Activated CD4-positive, alpha-beta T cell treated with anti-CD3 and anti-CD28 coated beads, Interleukin-2, amount 50 U/mL, for 4 hours (primary cell): ENCODE measurements at places on chromosomes 2 and 18.
A peak's percentile ranks its signal among the peaks of the same experiment; 100 is the strongest.

- no peak for DNase-seq
These were observed 39.2 kb downstream of the STAT1 start for GRCh38 chr2:190974629-190975361.

DNA sequence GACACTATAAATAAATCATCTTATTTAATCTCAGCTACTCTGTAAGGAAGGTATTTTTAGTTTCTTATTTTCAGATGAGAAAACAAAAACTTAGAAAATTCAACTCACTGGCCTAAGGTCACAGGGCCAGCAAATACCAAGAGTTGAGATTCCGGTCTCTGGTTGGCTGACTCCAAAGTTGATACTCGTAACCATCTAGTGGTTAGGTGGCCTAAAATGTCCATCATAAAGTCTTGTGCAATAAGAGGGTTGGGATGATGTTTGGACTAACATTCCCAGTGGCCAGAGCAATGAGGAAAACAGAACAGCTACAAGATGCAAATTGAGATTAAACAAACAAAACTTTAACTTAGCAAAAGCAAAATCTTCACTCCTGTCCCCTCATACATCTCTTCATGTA lies 360.3 kb downstream of the FIGN start:
- no peak for DNase-seq

DNA sequence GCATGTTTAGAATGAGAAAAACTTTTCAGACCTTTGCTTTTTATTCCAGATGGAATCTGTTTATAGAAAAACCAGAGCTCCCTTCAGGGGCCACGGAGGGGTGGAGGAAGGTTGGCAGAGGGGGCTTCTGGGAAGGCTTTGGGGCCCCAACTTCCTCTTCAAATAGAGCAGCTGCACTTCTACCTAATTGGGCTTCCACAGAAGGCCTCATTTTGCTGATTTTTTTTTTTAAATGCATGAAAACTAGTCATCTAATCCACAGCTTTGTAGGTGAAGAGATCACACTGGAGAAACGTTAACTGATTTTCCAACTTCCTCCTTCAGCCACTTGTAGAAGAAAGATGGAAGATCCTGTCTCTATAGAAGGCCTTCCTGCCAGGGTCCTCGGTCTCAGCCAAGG lies 181.8 kb downstream of the BCL11A start:
- no peak for DNase-seq

- no peak for DNase-seq
These were observed 75.6 kb upstream of the STAM2 start for GRCh38 chr2:152251211-152251610.

- no peak for DNase-seq
These were observed 52.3 kb upstream of the ZNF516 start for GRCh38 chr18:76547296-76547695.

DNA sequence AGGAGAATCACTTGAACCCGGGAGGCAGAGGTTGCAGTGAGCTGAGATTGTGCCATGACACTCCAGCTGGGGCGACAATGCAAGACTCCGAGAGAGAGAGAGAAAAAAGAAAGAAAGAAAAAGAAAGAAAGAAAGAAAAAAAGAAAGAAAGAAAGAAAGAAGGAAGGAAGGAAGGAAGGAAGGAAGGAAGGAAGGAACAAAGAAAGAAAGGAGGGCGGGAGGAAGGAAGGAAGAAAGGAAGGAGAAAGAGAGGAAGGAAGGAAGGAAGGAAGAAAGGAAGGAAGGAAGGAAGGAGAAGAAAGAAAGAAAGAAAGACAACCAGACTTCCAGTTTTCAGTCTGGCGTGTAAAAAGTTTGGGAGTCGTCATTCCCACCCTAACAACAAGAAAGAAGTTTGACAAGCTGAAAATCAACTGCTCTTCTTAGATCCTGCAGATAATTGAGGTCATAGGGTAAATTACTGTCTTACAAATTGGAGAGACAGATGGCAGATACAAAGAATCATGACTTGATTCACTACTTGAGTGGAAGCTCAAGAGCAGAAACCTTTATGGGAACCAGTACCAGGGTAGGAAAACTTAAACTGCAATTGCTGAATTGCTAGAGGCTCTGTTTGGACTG lies 15.1 kb upstream of the CYP27C1 start:
- DNase-seq, result no peak

- DNase-seq, result no peak
These were observed 85.9 kb downstream of the CERKL start for GRCh38 chr2:181570833-181571661.

GRCh38 chr2:74406035-74406434 lies 15.4 kb downstream of the C2orf81 start:
- no peak for DNase-seq

DNA sequence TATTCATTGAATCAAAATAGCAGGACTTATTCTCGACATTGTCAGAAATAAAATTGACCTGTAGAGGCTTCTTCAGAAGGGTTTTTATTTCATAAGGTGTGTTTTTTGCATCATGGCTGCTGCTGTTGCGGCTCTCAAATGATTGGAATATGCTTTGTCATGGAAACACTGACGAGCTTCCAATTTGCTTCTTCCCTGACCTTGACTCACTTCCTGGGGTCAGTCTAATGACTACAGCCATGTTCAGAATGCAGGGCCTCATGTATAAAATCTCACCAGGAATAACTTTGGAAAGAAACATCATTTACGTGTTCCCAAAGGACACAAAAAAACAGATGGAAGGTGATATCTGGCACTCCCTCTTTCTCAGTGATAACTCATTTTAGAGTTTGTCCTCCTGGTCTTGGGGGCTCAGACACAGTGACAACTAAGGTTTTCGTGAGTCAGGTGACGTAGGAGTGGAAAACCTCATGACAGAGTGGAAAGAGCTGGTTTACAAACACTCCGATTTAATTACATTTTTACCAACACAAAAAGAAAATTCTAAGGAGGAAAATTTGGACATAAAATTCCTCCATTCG lies 467.0 kb upstream of the RAB12 start:
- DNase-seq, result no peak

- no peak for DNase-seq
These were observed 1465.6 kb upstream of the ZEB2 start for GRCh38 chr2:145985517-145985916.

GRCh38 chr2:19362755-19363473 lies 4.5 kb upstream of the OSR1 start:
- peak; percentile 22 for DNase-seq

- no peak for DNase-seq
These were observed 245.0 kb downstream of the MTX2 start for GRCh38 chr2:176514276-176514675.

DNA sequence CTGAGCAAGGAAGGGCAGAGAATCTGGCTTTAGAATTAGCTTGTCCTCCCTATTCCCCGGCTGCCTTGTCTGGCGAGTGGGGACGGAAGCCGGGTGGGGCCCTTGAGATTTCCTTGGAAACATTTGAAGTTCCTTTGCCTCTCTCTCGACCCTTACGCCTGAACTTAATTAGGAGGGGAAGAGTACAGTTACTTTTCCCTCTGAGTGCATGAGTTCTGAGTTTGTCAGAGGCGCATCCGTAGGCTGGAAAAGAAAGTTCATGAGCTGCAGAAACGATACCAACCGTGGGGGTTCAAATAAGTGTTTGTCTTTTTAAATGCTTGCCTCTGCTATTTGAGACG lies 468 bp downstream of the PIKFYVE start:
- no peak for DNase-seq

- DNase-seq, result no peak
These were observed 270.7 kb downstream of the PIEZO2 start for GRCh38 chr18:10878703-10879102.

DNA sequence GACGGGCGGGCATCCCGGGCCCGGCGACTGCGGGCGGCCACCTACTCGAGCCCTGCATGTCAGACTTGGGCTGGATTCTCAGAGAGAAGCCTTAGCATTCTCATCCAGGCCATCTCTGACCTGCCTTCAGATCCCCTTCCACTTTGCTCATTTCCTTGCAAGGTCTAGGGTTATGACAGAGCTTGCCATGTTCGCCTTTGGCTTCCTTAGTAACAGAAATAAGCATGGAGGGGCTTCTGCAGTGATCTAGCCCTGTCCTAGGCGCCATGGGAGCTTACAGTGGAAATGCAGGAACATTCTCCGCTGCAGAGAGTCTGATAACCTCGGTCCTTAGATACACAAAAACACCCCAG lies 632 bp upstream of the ACVR1 start:
- no peak for DNase-seq

DNA sequence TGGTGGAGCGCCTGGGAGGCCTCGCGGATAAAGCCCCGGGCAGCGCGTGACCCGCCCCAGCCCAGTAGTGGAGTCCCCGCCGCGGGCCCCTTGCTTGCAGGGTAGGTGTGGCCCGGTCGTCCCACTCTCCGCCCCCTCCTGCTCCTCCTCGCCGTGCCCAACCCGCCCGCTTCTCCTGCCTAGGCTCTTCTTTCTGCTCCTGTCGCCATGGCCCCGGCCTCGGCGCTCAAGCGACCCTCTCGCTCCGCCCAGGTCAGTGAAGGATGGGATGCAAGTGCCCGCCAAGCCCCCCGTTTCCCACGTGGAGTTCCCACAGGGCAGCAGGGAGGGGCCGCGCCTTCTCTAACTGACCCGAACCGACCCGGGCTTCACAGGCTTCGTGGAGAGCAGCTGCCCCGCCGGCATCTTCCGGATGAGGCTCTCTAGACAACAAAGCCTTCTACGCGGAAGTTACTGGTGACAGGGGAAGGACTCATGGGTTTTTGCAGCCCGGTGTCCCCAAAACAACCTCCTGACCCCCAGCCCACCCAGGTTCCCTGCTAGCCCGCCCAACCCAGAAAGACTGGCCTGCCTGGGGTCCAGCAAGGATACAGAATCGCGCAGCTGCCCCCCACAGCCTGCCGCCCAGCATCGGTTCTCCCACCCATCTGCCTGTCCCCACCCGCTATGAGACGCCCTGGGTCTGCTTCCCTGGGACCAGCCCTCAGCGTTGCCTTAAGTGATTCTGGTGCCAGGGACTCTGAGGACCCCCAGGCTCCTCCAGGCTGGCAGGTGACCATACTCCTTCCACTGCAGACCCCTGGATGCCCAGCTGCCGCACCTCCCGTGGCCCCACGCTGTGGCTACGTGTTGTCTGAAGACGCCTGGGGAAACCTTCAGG lies 32.8 kb downstream of the TTC32 start:
- peak; percentile 55 for DNase-seq

GRCh38 chr18:9454061-9454703 lies 21.1 kb upstream of the RALBP1 start:
- DNase-seq, result no peak

DNA sequence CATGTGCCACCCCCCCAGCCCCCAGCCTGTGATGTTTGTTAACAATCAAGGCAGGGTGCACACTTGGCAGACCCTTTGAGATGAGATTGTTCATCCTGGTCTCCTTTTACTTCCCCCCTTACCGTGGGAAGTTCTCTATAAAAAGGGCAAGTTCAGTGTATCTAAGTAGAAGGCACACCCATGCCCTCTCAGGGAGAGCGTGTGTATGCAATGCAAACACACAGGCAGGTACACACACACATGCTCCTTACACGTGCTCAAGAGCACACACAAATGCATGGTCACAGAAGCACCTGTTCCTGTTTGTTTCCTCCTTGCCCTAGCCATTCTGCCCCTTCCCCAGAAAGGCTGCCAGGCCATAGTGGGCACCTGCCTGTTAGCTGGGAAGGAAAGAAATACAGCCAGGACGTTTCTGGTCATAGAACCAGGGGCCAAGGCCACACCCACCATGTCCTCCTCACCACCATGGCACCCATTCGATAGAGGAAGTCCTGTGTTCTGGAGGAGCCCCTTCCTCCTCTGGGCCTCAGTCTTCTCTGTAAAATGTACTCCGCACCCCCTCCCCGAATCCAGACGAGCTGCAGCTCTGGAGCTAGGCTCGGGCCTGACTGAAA lies 3.1 kb downstream of the ATOH8 start:
- DNase-seq, result no peak

DNA sequence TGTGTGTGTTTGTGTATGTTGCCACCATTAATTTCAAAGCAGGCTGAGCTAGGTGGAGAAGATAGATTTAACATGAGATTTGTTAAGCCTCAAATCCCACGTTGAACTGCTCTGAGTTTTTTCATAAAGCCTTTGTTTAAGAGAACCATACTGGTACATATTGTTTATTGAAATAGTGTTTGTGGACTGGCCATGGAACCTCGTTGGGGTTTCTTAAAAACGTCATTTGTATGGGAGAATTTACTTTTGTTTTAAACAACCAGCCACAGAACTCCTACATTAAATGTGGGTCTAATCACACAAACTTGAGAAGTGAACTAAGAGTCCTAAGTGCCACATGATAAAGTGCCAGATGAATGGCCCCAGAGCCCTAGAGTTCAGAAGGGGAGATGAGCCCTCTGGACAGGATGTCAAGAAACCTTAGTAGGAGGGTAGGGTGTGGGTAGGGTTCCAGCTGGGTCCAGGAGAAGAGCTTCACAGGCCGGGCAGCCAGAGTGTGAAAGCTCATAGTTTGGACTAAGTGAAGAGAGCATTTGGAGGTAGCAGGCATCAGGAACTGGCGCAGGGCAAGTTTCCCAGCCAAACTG lies 120.6 kb upstream of the EML6 start:
- DNase-seq, result no peak

DNA sequence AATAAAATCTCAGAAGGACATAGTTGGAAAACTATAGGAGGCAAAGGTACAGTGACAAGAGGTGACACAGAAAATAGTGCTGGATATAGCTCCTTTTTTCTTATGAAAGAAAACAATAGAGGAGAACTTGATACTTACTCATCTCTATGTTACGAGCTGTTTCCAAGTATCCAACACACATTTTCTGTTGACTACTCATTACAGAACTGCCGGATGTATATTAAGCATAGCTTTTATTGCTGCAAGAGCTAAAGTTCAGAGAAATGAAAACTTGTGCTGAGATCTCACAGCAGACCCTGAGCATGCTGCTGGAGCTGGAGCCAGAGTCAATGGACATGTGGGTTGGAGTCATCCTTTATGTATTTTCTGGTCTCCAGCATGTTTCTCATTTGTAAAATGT lies 210.0 kb upstream of the NT5C1B start:
- no peak for DNase-seq

DNA sequence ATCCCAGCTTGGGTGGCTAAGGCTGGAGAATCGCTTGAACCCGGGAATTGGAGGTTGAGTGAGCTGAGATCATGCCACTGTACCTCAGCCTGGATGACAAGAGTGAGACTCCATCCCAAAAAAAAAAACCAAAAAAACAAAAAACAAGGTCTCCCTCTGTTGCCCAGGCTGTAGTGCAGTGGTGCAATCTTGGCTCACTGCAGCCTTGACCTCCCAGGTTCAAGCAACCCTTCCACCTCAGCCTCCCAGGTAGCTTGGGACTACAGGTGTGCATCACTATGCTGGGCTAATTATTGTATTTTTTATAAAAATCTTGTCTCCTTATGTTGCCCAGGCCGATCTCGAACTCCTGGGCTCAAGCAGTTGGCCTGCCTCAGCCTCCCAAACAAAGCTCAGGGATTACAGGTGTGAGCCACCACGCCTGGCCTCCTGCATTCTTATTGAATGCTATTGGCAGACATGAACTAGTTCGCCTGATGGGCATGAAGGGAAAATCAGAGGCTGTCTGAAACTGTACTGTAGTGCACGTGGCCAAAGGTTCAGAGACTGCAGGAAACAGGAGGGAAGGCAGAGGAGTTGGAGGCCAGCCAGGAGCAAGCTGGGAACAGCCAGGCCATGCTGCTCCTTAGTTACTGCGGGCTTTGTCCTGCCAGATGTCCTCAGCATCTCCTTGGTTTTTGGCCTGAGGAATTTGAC lies 16.0 kb upstream of the ASXL2 start:
- DNase-seq, result no peak

- no peak for DNase-seq
These were observed 176.5 kb downstream of the FAM210A start for GRCh38 chr18:13549880-13550232.
